NCI-H748 treated with DMSO at 0.1 percent for 48 hours (cell line): ENCODE measurements at places on chromosomes 3 and 15.

DNA sequence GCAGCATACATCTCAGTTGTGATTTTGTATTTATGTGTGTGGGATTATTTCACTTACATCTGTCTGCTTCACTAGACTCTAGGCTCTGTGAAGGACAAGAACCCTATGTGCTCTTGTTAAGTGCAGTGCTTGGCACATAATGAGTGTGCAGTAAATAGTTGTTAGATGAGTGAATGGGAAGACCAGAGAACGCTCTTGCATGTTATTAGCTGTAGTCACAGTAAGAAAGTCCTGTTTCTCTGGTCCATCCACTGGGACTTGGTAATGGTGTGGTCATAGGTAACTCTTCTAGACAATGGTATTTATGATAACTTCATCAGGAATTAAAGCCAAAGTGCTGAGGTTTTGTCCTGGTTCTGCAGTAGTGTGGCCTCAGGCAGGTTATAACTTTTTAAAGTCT, 1.4 kb upstream of the AQP9 start:
- no peak for DNase-seq

DNA sequence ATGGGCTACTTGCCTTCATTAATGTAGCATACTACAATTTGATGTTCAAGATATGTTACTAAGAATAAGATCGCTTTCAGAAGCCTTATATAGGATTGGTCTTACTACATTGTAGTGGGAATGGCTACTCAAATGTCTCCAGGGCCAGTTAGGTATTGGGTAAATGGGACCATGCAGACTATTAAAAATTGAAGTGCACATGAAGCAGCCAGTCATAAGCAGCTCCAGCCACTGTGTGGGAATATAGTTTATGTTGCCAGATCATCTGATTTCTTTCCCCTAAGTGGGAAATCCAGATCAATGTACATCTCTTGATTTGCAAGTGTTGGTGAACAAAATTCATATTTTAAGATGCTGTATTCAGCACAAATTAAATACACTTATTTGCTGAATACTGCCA, 5.1 kb downstream of the CTNNB1 start:
- no peak for DNase-seq

- DNase-seq, result no peak
Observed at GRCh38 chr15:37814847-37815515, 119.5 kb upstream of the TMCO5A start.

- DNase-seq, result no peak
Observed at GRCh38 chr15:91924837-91925495, 71.5 kb downstream of the SLCO3A1 start.

DNA sequence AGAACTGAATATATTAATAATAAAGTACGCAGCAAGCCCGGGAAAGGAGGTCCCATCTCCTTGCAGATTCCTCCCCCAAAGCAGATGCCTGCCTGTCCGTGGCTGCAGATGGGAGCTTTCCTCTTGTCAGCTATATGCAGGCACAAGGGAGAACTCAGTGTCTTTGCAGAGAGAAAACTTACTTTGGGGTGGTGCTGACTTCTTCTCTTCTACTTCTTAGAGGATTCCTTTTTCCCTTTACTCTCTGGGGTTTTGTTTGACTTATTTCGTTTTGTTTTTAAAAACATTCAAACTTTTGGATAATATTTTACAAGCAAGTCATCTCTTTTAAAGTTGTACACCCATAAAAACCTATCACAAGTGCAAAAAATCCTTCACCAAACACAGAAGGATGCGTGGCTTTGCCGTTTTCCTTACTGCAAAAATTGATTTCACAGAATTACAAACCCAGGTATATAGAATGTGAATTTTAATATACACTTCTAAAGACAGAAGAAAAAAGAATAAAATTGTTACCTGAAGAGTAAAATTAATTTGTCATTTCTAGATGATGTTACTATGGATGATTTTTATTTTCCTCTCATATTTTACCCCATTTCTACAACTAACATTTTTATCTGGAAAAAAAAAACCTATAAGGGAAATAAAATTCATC, 65.3 kb upstream of the IGF1R start:
- no peak for DNase-seq

- no peak for DNase-seq
Observed at GRCh38 chr3:4753073-4753691, 226.1 kb upstream of the BHLHE40 start.

GRCh38 chr3:101936419-101937356, 87.4 kb downstream of the NFKBIZ start:
- no peak for DNase-seq

GRCh38 chr15:78878356-78878755, 5.7 kb downstream of the MORF4L1 start:
- no peak for DNase-seq

- DNase-seq, result peak; percentile 11
Observed at GRCh38 chr3:14461748-14462324, 59.4 kb downstream of the SLC6A6 start.

DNA sequence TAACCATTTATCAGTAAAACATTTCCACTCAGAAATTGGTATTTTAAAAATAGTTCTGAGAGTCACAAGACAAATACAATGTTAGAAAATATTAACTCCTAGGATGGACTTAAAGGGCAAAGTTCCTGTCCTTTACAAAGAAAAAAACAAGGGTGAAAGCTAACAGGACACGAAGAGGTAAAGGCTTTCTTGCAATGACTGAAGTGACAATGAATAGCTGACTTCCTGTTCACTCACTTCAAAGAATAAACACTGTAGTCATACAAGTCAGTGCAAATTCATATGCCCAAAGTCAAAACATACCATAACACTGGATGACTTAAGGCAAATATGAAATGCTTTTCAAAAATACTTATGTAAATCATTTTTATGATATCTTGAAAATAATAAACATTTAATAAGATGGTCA, 1389.8 kb upstream of the ALCAM start:
- DNase-seq, result no peak

GRCh38 chr3:51282931-51283330, 102.2 kb upstream of the MANF start:
- DNase-seq, result no peak

- DNase-seq, result no peak
Observed at GRCh38 chr15:60795471-60795870, 316.5 kb upstream of the ICE2 start.

DNA sequence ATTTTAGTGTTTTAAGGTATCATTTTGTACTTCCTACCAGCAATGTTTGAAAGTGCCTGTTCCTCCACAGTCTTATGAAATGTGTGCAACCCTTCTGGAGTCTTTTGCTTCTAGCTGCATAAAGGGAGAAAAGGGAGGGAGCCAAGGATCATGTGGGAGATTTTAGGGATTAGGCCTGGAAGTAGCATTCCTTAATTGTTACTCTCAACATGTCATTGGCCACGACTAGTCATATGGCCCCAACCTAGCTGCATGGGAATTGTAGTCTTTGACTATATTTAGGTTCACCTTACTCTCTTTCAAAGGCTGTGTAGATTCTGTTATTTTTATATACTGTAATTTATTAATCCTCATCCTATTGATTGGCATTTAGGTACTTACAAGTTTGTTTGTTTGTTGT, 14.9 kb downstream of the CRTAP start:
- DNase-seq, result no peak

GRCh38 chr15:75207618-75208500, 6.2 kb downstream of the C15orf39 start:
- DNase-seq, result no peak

GRCh38 chr15:63587527-63587926, 9.7 kb upstream of the FBXL22 start:
- DNase-seq, result no peak

DNA sequence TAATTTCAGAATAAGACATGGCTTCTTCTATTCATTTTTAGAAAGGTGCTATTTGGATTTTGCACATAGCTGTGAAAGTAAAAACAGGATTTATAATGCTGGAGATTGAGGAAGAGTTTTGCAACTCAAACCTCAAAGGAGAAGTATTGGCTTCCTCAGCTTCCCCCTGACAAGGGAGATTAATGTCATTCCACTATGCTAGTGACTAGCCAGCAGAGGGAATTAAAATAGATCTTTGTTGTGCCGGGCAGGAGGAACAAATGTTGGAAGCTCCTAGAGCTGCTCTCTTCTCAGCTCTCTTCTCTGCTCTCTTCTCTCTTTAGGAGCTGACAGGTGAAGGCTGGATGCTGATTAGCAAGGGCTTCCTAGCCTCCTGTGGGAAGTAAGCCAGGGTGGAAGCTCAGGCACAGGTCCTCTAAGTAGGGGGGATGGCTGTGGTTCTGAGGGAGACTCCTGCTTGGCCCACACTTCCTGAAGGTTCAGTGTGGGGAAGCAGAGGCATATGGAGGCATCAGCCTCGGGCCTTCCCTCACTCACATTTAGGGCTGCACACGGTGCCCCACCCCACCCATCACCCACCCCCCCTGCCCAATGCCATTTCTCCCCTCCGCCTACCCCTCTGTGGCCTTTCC, 29.6 kb downstream of the CX3CR1 start:
- DNase-seq, result no peak

DNA sequence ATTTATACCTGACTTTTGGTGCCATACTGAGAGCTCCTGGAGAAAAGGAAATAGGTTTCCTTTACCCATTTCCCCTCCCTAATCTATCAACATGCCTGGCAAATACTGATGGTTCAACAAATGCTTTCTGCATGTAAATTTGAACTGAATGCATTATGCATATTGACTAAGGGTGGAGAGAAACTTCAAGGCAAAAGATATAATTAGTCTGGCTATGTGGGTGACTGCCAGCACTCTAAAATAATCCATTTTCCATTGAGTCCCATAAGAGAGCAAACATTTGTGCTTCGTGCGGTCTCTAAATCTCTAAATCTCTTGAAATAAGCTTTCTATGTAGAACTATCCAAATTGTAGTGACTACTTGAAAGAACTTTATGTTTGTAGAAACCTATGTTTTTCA, 451.3 kb upstream of the LMCD1 start:
- DNase-seq, result no peak

DNA sequence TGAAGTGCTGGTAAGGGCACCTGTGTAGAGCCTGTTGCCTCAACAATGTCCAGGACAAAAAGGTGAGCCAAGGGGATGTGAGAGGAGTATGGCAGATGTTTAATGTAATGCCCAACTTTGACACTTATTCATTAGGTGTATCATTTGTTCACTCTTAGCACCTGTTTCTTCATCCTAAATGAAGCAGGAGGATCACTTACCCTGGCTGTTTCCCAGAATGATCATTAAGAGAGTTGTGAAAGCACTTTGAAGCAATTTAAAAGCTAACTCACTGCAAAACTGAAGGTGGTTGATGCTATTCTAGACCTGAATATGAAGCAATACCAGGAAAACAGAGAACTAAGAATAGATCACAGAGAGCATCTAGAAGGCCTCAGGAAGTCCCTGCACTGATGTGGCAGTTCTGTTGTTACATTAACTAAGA, 3.4 kb upstream of the HHLA2 start:
- DNase-seq, result no peak

GRCh38 chr3:61997101-61997500, 376.2 kb downstream of the FEZF2 start:
- DNase-seq, result no peak

DNA sequence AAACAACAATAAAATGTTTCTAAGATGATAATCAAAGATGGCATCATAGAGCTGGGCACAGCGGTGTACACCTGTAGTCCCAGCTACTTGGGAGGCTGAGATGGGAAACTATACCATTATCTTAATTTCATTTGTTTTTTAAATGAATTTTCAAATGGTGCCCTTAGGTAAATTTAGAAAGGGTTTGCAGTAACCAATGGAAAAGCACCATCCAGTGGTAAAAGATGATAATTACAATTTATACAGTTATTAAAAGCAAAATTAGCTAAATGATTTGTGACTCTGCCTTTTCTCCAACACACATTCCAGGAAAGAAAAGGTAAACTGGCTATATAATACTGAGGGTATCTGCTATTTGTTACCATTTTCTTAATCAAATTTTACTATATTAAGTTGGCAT, 14.4 kb upstream of the ANKRD28 start:
- DNase-seq, result no peak

DNA sequence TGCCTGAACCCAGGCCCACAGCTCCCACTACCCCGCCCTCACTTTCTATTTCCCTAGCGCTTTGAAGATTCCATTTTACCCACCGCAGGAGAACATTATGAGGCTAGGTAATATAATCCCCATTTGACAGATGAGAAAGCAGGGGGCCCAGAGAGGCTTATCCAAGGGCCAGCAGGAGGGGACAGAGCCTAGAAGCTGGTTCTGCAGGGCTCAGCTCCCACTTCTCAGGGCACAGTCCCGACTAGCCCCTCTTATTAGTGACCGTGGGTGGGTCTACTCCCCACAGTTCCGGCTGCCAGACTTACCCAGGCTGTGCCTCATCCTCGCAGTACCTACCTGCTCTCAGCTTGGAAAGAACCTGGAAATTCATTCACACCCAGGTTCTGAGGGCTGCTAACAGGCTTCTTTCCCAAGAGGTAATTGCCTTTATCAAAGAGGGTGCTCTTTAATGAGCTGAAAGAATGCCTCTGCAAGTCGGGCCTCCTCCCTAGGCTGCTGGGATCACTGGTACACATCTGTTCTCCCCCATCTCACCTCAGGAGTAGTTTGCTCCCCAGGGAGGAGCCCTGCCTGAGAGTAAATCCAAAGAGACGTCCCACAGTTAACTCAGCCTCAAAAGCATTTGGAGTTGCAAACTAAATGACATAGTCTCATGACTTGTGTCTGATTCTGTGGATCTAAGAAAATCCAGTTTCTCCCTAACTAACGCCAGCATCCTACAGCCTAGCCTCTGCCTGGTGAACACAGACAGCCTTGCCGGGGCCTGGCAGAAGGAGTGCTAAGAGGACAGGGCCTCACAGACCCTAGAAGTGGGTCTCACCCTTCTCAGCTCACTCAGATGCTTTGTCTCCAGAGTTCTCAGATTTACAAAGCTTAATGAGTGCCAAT, 125.0 kb downstream of the CHSY1 start:
- no peak for DNase-seq

- peak; percentile 34 for DNase-seq
Observed at GRCh38 chr15:74956648-74957475, at the start of gene RPP25. Gene RPP25, minus strand, starts transcription at chr15:74956772. Its CDS starts 189 bp downstream, at chr15:74956583.

- no peak for DNase-seq
Observed at GRCh38 chr3:128824132-128824850, 55.1 kb upstream of the ACAD9 start.

GRCh38 chr15:63473749-63473998, 30.7 kb upstream of the USP3 start:
- no peak for DNase-seq

DNA sequence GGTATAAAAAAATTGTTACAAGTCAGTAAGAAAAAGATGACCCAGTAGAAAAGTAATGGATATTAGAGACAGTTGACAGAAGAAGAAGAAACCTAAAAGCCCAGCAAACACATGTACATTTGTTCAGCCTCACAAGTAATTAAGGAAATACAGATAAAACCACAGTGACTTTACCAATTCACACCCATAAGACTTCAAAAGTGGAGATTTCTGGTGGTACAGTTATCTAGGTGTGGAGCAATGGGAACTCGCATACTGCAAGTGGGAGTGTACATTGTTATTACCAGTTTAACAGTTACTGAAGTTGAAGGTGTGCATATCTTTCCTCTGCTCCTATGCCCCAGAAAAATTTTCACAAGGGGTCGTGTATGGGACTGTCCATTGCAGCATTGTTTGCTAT, 18.1 kb upstream of the MAPKBP1 start:
- DNase-seq, result no peak

- DNase-seq, result no peak
Observed at GRCh38 chr15:68175526-68175925, 29.6 kb downstream of the CALML4 start.
